ENCODE measurements at places on chromosomes 1 and 21.

GRCh38 chr21:37389456-37389855, 22.9 kb downstream of the DYRK1A start:
- H3K27ac ChIP-seq, result no peak overlapping the region
- H3K4me3 ChIP-seq, result no peak overlapping the region
- peaks cover 4% of the 10 kb centered on the region for H3K4me1 ChIP-seq

DNA sequence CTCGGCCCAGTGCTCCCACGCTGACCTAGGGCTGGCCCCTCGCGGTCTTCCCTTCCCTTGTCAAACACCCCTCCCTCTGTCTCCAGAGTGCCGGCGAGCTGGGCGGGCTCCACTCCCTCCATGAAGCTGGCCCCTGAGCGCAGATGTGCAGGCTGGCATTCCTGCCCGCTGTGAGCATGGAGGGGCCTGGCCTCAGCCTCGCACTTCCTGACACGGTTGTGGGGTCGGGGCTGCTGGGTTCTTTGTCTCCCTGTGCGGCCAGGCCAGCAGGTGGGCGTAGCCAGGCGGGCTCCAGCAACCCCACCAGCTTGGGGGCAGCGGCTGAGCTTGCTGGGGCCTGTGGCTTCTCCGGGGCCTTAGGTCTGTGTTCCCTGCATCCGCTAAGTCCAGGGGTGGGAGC, 14.2 kb upstream of the PEX10 start:
- H3K4me1 ChIP-seq, result no peaks in the 10 kb centered on the region
- no peak overlapping the region for H3K27ac ChIP-seq
- no peak overlapping the region for H3K4me3 ChIP-seq
- DNase-seq, result no peak
- H3K27me3 ChIP-seq, result no peaks in the 10 kb centered on the region
- H3K36me3 ChIP-seq, result no peaks in the 10 kb centered on the region

GRCh38 chr1:178724728-178725465, at the start of gene RALGPS2:
Gene RALGPS2, plus strand, starts transcription at chr1:178725244. Its CDS starts 51,521 bp downstream, at chr1:178776765.
- no peaks in the 10 kb centered on the region for H3K36me3 ChIP-seq
- H3K27me3 ChIP-seq, result no peaks in the 10 kb centered on the region
- no peaks in the 10 kb centered on the region for H3K4me1 ChIP-seq
- peak within 1 kb of the TSS; percentile 93 for H3K4me3 ChIP-seq
- H3K27ac ChIP-seq, result peak within 1 kb of the TSS; percentile 90

- H3K36me3 ChIP-seq, result no peaks in the 10 kb centered on the region
- H3K27me3 ChIP-seq, result no peaks in the 10 kb centered on the region
- DNase-seq, result no peak
- H3K4me3 ChIP-seq, result no peak overlapping the region
Observed at GRCh38 chr1:6660415-6661049, 35.9 kb downstream of the THAP3 start.

- no peaks in the 10 kb centered on the region for H3K4me1 ChIP-seq
- H3K36me3 ChIP-seq, result no peaks in the 10 kb centered on the region
- H3K27ac ChIP-seq, result no peak overlapping the region
- no peak for DNase-seq
Observed at GRCh38 chr1:240956020-240956419, 344.1 kb upstream of the GREM2 start.

- H3K36me3 ChIP-seq, result no peaks in the 10 kb centered on the region
- peaks cover 15% of the 10 kb centered on the region for H3K4me1 ChIP-seq
- no peak for DNase-seq
- no peak overlapping the region for H3K27ac ChIP-seq
Observed at GRCh38 chr1:235844776-235845175, 21.9 kb downstream of the LYST start.

Data from testis (tissue), 5 donors.